GM12891 (cell line): ENCODE measurements at places on chromosomes 3 and 15.

DNA sequence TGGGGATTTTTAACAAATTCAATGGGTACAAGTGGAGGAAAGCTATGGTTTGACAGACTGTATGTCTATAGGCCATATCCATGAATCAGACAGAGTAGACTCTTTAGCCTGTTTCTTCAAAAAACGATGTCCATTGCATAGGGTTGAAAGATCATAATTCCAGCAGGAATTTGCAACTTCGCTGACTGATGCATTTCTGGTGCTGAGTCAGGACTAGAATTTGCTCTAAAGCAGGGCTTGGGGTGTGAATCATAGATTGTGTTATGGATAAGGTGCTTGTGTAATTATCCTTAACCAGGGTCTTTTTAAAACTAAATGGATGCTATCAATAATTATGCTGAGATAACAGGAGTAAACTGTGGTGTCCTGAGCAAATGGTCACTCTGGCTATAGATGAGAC, 200.4 kb upstream of the TBC1D5 start:
- no peak for DNase-seq

- DNase-seq: no peak
These were observed 234.1 kb upstream of the FEZF2 start for GRCh38 chr3:62607287-62608029.

GRCh38 chr15:36936613-36937012, 163.7 kb downstream of the MEIS2 start:
- DNase-seq: no peak

DNA sequence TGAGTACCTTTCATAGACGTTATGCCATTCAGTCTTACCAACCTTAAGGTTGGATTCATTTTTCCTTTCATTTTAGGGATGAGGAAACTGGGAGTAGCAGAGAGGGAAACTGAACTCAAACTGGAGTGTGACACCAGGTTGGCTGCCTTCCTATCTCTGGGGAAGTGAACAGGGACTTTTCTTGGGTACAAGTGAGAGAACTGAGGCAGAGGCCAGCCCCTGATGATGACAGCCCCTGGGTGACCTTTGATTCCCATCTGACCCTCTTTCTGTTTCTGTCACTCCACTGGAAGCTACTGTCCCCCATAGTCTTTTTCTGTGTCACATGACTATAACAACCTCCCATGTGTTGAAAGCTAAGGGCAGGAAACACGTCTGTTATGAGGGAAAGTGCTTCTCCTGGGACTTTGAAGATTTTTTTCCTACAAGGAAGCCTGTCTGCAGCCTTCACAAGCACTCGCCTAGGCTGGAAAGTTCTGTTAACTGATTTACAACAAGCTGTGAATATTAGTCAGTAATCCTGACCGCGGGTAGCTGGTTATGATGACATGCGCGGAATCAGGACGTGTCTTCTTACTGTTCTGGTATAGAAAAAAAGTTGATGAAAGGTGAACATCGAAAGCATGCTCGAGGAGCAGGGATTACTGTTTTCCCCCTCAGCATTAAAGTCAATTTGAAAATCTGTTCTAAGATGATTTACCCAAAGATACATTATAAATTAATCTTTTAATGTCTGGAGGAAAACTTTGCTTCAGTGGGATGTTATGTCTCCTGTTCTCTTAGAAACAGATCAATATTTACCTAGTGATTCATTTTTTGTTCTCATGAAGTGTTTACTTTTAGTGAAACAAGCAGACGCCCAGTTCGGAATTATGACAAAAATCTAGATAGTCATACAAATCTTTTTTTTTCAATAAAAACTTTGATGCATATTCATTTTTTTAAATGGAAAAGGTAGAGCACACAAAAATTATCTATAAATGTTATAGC, 31.5 kb downstream of the ABHD2 start:
- DNase-seq: no peak

DNA sequence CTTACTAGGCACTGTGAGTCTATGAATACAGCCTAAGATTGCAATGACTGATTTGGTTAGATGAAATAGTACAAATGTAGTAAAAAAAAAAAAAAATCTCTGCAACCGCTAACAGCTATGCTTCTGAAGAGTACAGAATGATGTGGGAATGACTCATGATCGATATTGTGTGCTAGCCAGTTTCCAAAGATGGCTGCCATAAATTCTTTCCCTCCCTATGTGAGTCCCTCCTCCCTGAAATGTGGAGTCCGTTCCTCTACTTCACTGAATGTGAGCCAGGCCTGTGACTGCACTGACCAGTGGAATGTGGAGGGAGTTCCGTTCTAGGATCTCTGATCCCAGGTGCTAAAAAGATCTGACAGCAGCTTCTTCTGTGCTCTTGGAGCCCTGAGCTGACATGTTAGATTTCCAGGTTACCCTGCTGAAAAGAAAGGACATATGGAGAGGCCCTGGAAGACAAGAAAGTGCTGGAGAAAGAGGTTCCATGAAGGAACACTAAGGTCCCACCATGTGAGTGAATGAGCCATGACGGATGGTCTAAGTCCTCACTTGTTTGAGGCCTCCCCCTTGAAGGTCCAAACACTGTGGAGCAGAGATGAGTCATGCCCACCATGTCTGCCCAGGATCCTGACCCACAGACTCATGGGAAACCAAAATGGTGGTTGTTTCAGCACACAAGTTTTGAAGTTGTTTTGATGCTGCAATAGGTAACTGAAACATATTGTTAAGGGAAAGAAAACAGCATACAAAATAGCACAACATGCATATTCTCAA, 46.3 kb downstream of the DGKG start:
- no peak for DNase-seq

GRCh38 chr3:121545049-121545573, 677 bp downstream of the POLQ start:
- DNase-seq: no peak

- no peak for DNase-seq
These were observed 7.3 kb upstream of the SLC26A6 start for GRCh38 chr3:48642605-48643004.

DNA sequence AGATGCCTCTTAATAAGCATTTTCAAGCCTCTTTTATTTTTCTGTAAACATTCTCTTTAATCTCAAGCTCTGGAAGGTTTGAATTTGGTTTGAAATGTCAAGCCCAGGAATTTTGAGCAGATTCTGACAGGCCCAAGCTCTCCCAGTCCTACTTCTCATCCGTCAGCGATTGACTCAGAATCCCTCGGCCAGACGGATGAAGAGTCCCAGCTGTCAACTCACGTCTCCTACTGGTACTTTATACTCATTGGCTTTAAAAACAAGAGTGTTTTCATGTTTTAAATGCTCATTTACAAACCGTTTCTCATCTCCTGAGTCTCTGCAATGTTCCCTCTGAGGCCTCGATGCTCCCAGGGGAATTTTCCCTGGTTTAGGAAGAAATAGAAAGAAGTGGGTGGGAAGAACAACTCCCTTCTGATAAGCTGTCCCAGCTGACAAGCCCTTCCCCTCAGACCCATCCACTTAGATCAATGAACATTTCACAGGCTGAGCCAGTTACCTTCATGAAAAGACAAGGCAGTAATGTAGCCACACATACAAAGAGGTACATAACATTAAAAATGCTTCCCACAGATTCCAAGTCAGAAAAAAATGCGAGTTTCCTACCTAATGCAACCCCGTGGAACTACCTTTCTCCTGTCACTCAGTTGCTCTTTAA, 478.2 kb upstream of the DPH6 start:
- DNase-seq: no peak

- no peak for DNase-seq
These were observed 5.0 kb downstream of the VGLL4 start for GRCh38 chr3:11638495-11639358.

DNA sequence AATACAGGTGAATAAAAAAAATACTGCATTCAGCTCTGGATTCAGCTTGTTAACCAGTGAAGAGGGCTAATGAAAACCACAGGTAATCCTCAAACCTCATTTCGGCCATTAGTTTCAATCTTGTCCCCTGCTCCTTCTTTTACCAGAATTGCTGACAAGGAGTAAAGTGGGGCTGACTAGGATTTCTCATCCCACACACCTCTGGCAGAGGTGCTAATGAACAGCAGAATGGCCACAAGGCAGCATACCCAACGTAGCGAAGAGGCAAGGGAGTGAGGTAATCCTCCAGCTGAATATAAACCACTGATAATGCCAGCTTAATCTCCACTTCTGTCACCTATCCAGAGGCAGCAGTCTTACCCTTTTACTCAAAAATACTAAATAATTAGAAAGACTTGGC, 248.8 kb upstream of the CDIN1 start:
- no peak for DNase-seq

DNA sequence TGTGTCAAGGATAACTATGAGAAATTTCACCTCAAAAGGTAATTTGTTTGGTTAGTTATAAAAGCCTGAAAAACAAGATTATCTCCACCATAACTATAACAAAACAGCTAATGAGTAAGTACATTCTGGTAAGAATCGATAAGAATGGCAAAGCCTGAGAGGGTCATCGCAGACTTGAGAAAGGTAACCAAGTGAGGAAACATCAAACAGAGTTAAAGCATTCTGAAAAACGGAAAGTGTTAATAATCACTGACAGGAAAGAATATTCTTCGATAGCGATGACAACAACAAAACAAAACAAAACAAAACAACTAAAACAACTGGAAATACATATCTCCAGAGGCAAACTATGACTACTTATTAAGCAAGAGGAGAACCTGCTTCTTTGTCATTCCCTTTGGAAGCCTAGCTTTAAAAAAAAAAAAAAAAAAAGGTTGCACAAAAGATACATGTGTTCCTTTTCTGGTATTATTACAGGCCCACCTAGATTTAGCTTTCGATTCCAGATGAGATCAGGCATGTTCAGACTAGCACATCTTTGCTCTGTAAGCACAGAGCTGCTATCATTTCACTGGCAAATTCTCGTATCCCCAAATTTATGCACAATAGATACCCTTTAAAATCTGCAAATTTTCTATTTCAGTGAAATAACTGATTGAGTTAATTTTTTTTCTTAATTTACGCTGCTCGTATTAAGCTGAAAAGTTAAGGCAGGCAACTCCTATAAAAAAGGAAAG, 155.6 kb downstream of the TIGIT start:
- DNase-seq: no peak

DNA sequence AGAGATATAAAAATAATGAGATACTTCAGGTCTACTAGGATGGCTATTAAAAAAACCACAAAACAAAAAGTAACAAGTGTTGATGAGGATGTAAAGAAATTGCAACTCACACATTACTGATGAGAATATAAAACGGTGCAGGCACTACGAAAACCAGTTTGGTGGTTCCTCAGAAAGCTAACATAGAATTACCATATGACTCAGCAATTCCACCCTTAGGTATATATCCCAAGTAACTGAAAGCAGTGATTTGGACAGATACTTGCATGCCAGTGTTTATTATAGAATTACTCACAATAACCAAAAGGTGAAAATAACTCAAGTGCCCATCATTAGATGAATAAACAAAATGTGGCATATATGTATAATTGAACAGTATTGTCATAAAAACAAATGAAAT, 87.5 kb upstream of the MELTF start:
- DNase-seq: no peak

DNA sequence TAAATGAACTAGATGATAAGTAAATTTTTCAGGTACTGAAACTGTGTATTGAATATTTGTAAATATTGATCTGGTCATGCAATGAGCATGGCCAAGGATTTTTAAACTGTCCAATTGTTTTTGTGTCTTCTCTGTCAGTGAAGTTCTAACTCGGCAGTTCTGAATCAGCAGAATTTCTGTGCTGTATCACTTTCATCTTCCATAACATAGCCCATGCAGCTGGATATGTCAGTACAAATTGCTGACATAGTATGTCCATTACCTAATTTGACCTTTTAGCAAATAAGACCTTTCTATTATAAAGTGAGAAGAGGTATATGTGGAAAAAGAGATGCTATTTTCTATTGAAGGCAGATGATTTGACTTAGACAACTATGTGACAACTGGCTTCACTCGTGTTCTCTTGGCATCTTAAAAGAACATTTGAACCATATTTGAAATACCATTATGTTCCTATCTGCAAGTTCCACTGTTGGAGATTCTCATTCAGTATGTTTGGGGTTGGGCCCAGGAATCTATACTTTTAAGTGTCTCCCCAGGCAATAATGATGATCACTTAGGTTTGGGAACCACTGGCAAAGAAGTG, 90.4 kb downstream of the CMSS1 start:
- no peak for DNase-seq
